ENCODE measurements at places on chromosomes 7 and 10.

DNA sequence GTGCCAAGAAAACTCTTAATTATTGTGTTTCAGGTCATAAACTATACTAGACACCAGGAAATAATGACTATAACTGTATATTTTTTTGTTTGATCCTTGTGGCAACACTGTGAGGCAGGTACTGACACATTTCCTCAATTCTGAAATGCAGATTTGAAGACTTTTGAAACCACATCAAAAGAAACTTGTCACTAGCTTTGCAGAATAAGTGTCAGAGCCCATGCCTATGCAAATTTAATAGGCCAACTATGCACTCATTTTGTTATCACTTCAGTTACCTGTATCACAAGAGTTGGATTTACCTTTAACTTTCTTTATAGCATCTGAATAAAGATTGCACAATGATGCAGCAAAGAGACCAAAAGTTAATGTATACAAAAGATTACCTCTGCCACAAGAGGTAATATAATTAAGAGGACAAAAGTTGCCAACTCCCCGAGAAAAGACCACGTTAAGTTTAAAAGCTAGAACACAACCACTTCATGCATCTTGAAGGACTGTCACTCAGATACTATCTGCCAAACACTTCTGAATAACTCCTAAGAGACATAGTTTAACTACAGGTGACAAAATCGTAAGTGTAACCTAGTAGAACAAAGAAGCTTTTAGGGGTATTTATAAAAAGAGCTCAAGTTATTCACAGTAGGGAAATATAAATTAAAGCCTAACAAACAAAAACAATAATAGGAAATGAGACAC is 80.5 kb downstream of the ELAPOR2 start:
- DNase-seq: no peak

GRCh38 chr10:7813481-7813880 is 4.8 kb upstream of the TAF3 start:
- DNase-seq: no peak

GRCh38 chr7:155161690-155162089 is 91.6 kb downstream of the HTR5A start:
- no peak for DNase-seq

DNA sequence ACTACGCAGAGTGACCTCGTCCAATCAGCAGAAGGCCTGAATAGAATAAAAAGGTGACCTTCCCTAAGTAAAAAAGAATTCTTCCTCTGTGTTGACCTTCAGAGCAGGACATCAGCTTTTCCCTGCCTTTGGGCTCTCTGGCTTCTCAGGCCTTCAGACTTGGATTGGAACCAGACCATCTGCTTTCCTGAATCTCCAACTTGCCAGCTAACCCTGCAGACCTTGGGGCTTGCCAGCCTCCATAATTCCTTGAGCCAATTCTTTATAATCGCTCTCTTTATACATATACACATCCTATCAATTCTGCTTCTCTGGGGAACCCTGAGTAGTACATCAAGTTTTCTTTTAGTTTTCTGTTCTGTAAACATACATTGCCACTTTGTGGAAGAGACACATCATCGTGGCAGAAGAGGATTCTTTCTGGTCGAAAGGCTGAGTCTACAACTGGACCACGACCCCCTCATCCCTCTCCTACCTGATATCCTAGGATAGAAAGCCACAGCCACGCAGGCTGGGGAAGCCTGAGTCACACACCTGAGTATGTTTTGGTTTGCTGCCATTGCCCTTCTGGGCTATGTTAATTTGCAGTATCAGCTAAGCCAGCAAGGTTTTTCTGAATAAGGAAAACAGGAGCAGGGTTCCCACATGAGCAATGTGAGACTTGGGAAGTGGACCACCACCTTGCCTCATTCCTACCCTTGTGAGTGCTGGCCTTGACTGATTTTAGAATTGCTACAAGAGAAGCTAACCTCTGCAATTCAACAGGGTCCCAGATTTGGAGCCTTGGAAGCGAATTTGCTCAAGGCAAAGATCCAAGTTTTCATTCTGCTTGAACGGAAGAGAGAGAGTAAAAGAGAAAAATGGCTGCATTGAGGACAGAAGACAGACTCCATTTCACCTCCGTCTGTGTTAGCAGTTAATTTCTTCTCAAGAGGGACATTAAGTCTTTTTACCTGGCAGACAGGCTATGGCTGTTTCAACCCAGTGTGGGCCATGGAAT is 445.2 kb upstream of the FZD8 start:
- no peak for DNase-seq

- no peak for DNase-seq
Measured at GRCh38 chr10:72794260-72794659, 99.3 kb upstream of the OIT3 start.

DNA sequence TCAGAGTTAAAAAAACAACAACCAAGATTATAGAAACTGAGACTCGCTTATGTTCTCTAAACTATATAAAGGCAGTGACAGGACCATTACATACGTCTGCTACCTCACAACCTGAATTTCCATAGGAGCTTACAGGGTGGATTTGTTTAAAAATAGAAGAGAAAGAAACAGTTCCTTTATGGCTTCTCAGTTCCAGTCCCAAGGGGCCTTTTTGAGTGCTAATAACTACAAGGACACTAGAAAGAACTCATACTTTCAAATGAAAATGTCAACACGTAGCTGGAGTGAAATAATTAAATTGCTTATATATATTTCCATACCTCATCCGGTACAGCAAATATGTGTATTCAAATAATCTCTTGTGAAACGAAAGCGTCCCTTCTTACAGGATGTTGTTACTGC is 19.7 kb downstream of the TSPAN12 start:
- no peak for DNase-seq

- DNase-seq: no peak
Measured at GRCh38 chr7:50333221-50333651, 28.7 kb downstream of the IKZF1 start.

DNA sequence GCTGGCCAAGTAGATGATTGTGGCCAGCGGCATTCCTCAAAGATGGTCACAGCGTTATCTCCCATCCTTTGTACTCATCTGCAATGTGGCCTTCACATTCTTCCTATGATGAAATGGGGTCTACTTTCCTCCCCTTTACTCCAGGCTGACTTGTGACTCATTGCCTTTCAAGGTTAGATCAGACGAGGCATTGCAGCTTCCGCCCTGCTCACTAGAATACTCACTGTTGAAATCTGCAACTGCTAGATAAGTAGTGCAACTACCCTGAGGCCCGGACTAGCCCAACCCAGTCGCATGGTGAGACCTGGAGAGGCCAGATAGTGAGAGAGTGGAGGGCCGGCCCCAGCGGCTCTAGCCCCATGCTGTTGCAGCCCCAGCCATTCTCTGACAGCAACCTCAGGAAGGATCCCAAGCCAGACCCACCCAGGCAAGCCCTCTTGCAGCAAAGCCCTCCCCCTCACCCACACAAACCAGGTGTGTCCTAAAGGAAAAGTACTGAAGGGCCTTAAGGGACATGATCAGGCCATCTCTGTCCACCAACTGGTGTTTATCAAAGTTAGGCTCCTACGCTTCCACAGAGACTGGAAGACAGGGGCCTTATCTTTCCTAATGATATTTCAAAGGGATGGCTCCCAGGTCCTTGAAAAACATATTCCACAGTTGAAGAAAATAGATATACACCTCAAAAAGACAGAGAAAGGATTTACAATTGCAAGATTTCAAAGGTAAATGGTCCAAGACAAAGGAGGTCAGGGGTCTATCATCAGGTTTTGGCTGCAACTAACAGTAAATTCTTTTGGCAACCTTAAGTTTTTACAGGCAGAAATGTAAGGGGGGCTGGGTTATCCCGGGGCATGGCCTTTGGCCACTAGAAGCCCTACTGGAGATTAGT is 107.2 kb upstream of the TRIM24 start:
- DNase-seq: no peak

- DNase-seq: no peak
Measured at GRCh38 chr10:17474595-17475323, 20.4 kb upstream of the ST8SIA6 start.

GRCh38 chr10:127449490-127449889 is 99.6 kb upstream of the NPS start:
- DNase-seq: no peak

- no peak for DNase-seq
Measured at GRCh38 chr7:40795607-40796006, 660.8 kb downstream of the SUGCT start.

DNA sequence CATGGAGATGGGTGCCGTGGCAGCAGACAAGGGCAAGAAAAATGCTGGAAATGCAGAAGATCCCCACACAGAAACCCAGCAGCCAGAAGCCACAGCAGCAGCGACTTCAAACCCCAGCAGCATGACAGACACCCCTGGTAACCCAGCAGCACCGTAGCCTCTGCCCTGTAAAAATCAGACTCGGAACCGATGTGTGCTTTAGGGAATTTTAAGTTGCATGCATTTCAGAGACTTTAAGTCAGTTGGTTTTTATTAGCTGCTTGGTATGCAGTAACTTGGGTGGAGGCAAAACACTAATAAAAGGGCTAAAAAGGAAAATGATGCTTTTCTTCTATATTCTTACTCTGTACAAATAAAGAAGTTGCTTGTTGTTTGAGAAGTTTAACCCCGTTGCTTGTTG is 25.9 kb downstream of the BAG3 start:
- no peak for DNase-seq

- DNase-seq: no peak
Measured at GRCh38 chr10:97406064-97406463, 4.9 kb upstream of the RRP12 start.

- DNase-seq: peak; percentile 6
Measured at GRCh38 chr10:21989453-21990154, 13.9 kb downstream of the DNAJC1 start.

GRCh38 chr10:98361131-98362025 is 53.6 kb downstream of the PYROXD2 start:
- DNase-seq: peak; percentile 97

GRCh38 chr7:150411606-150412005 is 32.5 kb downstream of the ZNF775 start:
- DNase-seq: no peak

GRCh38 chr7:83835424-83835823 is 186.5 kb upstream of the SEMA3E start:
- DNase-seq: no peak

- DNase-seq: no peak
Measured at GRCh38 chr10:99422529-99423096, 7.8 kb downstream of the GOT1 start.

- DNase-seq: peak; percentile 66
Measured at GRCh38 chr7:24757353-24758275, at the start of gene GSDME. Gene GSDME (minus strand): TSS chr7:24757464. CDS start chr7:24749774, 7,690 bp downstream.

DNA sequence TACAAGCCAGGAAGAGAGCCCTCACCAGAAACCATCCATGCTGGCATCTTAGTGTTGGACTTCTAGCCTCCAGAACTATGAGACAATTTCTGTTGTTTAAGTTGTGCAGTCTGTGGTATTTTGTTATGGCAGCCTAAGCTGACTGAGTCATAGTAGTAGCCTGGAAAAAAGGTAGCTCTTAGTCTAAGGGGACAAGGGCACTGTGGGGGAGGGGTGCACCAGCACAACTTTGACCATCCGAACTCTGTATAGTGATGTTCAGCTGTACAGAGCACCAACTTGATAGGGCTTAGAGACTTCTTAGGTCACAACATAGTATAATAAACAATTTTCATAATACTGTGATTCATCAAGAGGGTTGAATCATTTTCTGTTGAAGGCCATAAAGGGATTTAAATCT is 14.3 kb downstream of the EIF4EBP2 start:
- peak; percentile 70 for DNase-seq

GRCh38 chr10:12656518-12657142 is 307.3 kb downstream of the CAMK1D start:
- DNase-seq: peak; percentile 67

GRCh38 chr7:79377097-79377496 is 76.4 kb downstream of the MAGI2 start:
- no peak for DNase-seq

- peak; percentile 94 for DNase-seq
Measured at GRCh38 chr7:100469227-100470044, 5.4 kb upstream of the SPACDR start.

DNA sequence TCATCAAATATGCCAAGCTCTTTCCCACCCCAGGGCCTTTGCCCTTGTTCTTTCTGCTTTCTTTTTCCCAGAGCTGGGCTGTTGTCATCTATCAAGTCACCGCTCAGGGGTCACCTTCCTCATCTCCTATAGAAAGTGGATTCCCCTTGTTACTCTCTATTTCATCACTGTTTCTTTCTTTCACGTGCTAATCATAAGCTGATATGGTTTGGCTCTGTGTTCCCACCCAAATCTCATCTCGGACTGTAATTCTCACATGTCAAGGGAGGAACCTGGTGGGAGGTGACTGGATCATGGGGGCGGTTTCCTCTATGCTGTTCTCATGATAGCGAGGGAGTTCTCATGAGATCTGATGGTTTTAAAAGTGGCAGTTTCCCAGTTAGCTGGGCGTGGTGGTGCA is 17.0 kb upstream of the TIAL1 start:
- no peak for DNase-seq

DNA sequence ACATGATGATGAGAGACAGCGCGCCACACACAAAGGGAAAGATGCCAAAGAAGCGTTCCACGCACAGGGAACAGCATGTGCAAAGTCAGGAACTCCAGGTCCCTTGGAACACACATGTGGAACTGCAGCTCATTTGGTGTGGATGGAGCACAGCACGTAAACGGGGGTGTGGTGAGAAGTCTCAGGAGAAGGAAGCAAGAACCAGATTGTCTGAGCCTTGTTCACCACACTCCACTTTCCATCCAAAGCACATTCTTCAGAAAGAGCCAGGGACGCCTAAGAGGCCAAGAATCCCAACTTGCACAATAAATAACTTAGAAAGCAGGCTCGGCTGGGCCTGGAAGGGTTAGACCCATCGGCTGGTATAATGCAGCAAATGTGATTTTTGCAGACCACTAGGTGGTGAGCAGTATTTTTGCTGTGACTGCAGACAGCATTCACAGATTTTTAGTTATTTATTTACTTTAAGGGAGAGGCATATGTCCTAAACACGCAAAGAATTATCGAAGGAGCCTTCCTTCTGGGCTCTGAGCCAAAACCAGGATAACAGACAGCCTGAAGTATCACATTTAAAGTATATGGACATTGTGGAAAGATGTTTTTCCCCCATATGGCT is 27.9 kb upstream of the ASCC1 start:
- peak; percentile 86 for DNase-seq
